Activated CD4-positive, alpha-beta T cell treated with anti-CD3 and anti-CD28 coated beads for 36 hours (primary cell): ENCODE measurements at places on chromosomes 1 and 21. TPM values are rescaled to one million over a fixed set of nuclear protein-coding genes. Genes with fewer than 3 reads are reported as not detected.

SPATA1 gene
- 0.61 TPM for total RNA-seq

CADM3 gene
- not detected for total RNA-seq

KIF26B gene
- 0.23 TPM for total RNA-seq

DNA sequence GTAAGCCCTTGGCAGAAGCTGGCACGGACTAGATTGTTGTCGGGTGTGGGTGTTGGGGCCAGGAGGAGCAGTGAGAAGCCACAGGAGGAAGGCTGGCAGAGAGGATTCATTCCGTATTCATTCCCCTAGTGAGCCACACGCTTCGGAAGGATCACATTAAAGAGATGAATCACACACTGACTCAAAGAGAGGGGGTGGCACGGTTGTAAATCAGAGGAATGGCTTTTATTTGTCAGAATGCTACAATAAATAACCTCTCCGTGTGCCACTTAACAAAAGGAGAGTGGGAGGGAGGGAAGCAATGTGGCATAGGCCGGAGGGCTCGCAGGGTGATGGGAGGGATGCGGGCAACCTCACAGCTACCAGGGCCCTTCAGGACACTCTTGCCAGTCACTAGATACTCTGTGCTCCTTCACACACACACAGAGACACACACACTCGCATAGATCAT, 135.5 kb downstream of the HIVEP3 start:
- peak; percentile 78 for DNase-seq

DNA sequence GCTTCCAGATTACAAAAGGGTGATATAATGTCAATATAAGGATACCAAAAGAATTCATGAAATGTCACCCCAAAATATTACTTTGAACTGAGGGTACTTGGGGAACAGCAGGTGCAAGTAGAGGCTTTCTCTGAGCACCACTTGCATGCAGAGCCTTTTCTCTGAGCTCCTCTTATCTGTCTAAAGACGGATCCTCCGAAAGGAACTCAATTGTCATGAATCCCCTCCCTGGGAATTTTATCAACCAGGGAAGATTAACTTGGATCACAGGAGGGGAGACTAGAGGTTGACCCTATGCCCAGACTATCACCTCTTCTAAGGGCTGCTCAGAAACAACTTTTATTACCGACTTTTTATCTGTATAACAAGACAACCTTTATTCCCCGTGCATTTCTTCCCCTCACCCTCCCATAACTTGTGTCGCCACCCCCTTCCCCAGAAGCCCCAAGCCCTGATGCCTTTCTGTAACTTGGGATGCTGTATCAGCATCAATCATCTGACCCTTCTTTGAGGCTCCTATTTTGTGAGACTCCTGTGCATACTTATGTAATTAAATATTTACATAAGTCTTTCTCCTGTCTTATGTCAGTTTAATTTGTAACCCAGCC, 94.1 kb downstream of the CACHD1 start:
- no peak for DNase-seq

DNA sequence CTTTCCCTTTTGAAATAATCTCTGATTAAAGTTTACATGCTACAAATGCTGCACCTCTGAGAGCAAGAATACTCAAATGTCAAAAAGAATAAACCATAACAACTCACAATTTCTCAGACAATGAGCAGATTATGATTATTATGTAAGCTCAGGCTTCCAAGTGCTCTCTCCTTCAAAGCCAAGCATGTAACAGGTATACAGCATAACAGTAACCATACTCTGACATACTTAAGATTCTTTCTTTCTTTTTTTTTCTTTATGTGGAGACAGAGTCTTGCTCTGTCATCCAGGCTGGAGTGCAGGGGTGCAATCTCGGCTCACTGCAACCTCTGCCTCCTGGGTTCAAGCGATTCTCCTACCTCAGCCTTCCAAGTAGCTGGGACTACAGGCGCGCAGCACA, 155.4 kb downstream of the EIF4G3 start:
- DNase-seq = no peak
